ENCODE measurements at places on chromosomes 3 and 15.

- no peak for DNase-seq
These were observed 64.4 kb downstream of the MAGEF1 start for GRCh38 chr3:184647405-184647936.

GRCh38 chr15:43270113-43270665 is 3.5 kb upstream of the TGM5 start:
- no peak for DNase-seq

DNA sequence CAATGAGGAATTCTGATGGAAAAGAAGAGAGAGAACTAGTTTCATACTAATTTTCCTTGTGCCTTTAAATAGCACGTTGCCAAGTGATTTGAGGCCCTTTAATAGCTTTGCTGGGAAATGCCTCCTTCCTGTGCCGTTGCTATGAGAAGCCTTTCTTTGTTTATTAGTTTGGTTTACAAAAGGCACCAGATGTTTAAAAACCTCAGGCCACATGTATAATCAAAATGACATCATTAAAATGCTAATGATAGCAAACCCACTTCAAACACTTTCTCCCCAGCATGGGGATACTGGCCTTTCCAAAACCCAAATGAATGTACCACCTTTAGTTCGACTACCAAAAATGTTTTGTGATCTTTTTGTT is 50.0 kb upstream of the TBC1D23 start:
- no peak for DNase-seq

- DNase-seq, result peak; percentile 27
These were observed 41.6 kb downstream of the RFTN1 start for GRCh38 chr3:16471897-16472296.

- peak; percentile 34 for DNase-seq
These were observed 7.4 kb downstream of the GOLM2 start for GRCh38 chr15:44295750-44296431.

DNA sequence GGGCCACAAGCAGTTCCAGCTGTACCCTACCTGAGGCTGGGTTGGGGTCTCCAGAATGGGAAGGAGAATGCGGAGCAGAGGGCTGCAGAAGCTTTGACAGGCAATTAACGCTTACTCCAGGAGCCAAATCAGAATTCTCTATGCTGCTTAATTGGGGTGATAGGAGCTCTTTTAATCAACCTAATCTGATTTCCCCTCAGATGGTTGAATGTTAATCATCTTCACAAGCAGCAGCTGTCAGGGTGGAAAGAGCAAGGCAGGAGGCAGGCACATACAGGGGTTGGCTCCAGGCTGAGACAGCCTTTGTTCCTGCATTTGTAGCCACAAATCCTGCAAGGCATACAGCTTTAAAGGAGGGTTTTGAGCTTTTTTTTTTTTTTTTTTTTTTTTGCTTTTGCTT is 2.6 kb downstream of the CILP start:
- no peak for DNase-seq

DNA sequence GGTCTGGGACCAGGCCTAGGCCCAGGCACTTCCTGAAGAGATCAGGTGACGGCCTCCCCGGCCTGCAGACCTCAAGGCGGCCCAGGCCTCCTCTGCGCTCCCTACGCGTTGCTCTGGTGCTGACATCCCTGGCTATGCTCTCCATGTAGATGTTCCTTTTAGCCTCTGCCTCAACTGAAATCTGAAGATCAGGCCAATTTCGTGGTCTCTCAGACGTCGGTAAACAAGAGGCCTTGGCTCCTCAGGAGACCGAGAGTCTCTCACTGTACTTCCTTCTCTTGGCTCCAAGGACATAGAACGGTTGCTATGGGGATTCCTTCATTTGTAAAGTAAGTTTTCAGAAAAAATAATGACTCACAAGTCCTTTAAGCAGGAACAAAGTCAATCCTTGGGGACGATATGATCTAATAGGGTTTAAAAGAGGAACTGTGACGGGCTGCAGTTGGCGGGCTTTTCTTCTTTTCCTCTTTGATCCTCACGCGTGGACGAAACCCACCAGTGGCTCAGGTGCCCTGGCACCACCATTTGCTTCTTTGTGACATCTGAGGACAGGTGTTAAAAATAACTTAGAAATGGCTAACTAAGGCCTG is 55.6 kb upstream of the CGNL1 start:
- DNase-seq, result peak; percentile 76

DNA sequence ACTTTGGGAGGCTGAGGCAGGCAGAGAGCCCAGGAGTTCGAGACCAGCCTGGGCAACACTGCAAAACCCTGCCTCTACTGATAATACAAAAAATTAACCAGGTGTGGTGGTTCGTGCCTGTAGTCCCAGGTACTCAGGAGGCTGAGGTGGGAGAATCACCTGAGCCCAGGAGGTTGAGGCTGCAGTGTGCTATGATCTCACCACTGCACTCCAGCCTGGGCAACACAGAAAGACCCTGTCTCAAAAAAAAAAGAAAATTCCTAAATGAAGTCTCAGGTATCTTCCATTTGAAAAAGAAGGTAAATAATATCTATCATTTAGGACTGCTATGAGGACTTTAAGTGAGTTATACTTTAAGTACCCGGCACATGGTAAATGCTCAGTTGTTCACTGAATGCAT is 2.9 kb downstream of the SMARCC1 start:
- no peak for DNase-seq

DNA sequence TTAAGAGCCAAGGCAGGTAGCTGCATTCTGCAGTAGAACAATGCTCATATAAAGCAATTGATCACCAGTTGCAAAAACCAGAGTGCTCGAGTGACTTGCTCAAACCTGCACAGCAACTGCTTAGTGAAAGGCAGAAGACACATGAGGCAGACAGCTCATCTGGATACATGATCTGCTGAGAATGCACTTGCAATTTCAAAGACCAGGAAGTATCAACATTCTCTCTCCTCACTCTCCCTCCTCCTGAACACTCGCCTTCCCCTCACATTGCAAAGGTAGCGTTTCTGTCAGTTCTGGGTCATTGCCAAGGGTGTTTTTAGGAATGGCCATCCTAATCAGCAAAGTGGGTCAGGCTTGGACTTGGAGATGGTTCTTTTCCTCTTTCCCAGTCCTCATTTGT is 61.0 kb downstream of the BFSP2 start:
- no peak for DNase-seq

GRCh38 chr3:42545284-42545900 is 36.4 kb downstream of the SEC22C start:
- DNase-seq, result no peak

DNA sequence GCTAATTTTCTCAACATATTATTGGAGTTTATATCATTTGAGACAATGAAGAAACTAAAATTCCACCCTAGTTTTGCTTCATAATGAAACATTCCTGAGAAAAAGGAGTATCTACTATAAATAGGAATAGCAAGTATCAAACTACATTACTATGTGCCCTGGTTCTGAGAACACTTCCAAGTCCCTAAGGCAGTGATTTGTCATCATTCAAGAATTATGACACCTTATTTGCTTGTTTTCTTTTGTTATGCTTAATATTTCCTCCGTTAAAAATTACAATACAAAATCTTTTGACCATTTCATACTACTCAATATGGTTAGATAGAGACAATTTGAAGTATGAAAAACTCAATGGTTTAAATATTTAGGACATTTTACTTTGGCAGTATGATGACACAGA is 707.8 kb upstream of the GOLIM4 start:
- DNase-seq, result no peak

DNA sequence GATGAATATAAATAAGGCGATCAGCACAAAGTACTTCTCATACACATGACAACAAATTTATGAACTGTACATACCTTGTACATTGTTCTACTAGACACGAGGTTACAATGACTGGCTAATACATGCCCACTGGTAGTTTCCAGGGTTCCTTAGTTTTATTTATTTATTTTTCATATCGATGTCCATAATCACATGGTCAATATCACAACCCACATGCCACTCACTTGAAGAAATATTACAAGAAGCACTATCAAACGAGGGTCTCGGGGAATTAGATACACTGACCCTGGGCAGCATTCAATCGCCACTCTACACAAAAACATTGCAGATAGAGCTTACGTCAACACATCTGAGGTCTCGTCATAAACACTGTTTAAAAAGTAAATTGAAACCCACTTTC is 21.2 kb upstream of the WNT5A start:
- no peak for DNase-seq

DNA sequence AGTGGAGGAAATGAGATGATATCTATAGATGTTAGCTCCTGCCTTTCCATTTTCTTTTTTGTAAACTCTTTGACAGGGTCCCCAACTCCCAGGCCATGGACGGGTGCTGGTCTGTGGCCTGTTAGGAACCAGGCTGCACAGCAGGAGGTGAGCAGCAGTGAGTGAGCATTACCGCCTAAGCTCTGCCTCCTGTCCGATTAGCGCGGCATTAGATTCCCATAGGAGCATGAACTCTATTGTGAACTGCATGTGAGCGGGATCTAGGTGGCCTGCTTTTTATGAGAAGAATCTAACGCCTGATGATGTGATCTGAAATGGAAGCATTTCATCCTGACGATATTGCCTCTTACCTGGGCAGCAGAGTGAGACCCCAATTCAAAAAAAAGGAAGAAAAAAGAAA is 56.8 kb upstream of the CHD2 start:
- DNase-seq, result no peak

DNA sequence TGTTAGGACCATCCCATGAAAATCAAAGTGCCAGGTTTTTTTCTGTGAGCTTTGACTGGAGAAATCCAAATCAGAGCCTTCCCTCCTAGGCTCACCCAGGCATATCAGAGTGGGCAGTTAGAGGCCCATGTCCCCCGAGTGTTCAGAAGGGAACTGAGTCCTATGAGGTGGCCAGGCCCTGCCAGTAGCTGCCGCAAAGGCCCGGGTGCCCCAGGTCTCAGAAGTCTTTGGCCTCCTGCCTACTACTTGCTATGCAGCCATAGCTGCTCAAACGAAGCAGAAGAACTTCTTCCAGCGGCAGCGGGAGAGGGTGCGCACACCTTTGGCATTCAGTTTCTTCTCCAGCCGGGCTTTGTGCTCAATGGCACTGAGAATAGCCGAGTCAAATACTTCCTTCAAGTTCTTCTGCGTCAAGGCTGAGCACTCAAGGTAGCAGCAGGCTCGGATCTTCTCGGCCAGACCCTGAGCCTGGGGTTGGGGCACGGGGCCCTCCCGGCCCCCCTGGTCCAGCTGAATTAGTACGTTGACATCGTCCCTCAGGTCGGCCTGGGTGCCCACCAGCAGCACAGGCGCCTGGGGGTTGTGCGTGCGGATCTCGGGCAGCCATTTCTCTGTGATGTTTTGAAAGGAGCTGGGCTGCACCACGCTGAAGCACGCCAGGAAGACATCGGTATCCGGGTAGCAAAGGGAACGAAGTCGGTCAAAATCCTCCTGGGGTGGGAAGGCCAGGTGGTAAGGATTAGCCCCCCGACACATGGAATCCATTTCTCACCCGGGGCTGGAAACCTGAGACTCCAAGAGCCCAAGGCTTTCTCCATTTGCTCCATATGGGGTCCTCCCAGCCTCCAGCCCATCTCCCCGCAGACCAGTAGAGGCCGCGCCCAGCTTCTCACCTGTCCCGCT is 992 bp downstream of the RHOV start:
- no peak for DNase-seq

DNA sequence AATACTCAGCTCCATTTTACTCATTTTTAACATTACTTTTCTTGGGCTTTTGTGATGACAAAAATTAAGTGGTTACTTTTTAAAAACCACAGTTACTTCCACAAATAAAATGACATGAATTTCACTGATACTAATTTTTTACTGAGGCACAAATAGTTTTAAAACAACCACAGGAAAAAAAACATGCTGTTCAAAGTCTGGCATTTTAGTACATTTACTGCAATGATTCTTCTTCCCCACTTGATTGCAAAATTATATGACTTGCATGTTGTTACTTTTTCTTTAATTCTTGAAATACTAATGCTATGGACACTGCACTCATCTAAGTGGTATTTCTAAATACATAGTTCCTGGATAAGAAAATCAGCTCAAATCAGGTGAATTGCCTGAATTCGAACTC is 24.8 kb upstream of the SLMAP start:
- DNase-seq, result no peak

DNA sequence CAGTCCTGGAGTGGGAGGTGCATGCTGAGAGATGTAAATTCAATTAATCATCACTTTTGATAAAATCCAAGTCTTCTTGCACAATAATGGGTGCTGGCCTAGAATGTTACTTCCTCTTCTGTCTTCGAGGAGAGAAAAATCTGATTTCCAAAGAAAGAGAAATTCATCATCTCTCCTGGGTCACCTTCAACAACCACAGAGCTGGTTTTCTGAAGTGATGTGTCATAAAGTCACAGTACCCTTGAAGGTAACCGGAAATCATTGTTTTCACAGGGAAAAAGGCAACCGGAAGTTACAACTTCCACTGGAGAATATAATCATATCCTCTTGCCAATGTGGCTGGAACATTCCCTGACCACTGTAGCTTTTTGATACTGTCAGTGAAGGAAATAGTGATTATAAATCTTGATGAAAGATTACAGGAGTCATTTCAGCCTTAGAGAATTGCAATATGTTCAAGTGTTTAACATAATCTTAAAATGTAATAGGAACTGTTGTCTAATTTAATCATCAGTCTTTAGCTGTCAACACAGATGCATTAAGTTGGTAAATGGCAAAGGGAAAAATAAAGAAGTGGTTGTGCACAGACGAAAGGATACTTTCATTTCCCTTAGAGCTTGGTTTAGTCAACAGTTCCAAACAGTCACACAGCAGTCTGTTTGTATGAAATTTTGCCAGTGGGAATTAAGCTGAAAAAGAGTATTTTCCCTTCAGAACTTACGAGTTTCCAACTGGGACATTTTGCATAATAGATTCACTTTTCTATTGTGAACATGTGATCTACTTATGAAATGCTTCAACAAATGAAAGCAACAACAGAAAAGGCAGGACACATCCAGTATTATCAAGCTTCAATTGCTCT is 106.5 kb upstream of the SLC4A7 start:
- peak; percentile 88 for DNase-seq

GRCh38 chr3:193896419-193896818 is 239.5 kb upstream of the HES1 start:
- DNase-seq, result no peak

DNA sequence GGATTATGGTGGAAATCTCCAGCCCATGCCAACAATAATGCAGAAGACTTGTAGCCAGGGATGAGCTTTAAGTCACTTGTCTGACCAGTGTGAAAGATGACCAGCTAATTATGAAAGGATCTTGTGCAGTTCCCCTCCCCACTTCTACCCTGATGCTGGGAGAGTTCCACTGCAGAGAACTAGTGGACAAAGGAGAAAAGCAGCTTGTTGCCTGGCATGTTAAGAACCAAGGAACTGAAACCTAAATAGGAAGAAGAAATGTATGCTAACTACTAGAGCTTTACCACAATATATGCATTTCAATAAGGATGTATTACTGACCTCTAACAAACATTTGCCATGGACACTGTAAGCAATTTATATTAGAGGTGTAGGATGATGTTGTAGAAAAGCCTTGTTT is 52.2 kb upstream of the CSTA start:
- peak; percentile 63 for DNase-seq

GRCh38 chr3:152817400-152817799 is 17.5 kb upstream of the P2RY1 start:
- no peak for DNase-seq

GRCh38 chr3:15263120-15263519 is 57.1 kb downstream of the CAPN7 start:
- DNase-seq, result no peak

- DNase-seq, result no peak
These were observed 235.3 kb upstream of the MME start for GRCh38 chr3:154844863-154845262.

GRCh38 chr3:185561374-185561943 is 9.1 kb upstream of the LIPH start:
- peak; percentile 71 for DNase-seq
